ENCODE measurements at places on chromosomes 6 and 20. TPM values are rescaled to one million over a fixed set of nuclear protein-coding genes. Genes with fewer than 3 reads are reported as not detected.

DNA sequence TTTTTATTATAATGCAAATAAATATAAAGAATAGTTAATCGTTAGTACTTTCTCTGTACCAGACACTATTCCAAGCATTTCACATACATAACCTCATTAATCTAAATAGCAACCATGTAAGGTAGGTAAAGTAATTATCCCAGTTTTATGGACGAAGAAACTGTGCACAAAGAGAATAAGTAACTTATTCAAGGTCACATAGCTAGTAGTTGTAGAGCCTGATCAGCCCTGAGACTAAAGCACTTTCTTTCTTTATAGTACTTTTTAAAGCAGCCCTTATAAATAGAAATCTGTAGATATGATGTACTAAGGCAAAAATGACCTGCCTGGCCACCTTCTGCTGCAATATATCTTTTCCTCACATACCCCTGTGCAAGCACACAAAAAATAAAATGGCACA, 104.8 kb downstream of the MYO6 start:
- DNase-seq: no peak

DNA sequence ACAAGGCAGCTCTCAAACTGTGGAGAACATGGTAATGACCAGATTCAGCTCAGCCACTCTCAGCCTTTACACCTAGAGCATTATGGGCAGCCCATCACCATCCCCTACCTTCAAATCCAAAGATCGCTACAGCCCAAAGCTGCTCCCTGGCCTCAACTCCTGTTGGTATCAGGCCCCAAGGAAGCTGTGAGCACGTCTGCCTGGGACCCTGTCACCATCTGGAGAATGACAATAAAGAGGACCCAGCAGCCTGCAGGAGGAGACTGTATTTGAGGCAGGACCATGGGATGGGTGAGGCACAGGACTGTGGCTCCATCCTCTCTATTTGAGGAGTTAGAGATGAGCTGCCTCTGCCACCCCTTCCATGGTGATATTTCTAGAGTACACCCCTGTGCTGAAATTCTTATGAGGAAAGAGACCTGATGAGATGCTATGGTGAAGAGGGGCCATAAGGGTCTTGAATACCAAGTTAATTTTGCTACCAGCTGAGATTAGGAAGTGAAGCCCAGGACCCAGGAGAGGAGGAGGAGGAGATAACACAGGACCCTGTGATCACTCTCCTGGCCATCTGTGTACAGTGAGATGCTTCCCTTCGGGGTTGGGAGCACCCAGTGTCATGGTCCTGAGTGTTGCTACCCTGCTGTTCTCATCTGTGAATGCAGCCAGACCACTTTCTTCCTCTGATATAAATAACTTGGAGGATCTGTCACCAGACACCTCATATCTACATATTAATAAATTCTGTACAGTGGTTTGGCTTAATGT, 19.6 kb upstream of the MICB start:
- DNase-seq: no peak

- DNase-seq: no peak
Observed at GRCh38 chr6:137776786-137777686, 90.0 kb upstream of the TNFAIP3 start.

The GATA5 gene
- not detected for polyA plus RNA-seq

All from naive thymus-derived CD8-positive, alpha-beta T cell (primary cell).